ENCODE measurements at places on chromosomes 12 and 14.

- no peaks in the 10 kb centered on the region for H3K4me1 ChIP-seq
- H3K4me3 ChIP-seq: no peak overlapping the region
- H3K27me3 ChIP-seq: peaks cover 6% of the 10 kb centered on the region
- no peak overlapping the region for H3K27ac ChIP-seq
- H3K36me3 ChIP-seq: peaks cover 27% of the 10 kb centered on the region
- no peak for DNase-seq
These were observed 114.6 kb downstream of the TMEM132C start for GRCh38 chr12:128381541-128381940.

DNA sequence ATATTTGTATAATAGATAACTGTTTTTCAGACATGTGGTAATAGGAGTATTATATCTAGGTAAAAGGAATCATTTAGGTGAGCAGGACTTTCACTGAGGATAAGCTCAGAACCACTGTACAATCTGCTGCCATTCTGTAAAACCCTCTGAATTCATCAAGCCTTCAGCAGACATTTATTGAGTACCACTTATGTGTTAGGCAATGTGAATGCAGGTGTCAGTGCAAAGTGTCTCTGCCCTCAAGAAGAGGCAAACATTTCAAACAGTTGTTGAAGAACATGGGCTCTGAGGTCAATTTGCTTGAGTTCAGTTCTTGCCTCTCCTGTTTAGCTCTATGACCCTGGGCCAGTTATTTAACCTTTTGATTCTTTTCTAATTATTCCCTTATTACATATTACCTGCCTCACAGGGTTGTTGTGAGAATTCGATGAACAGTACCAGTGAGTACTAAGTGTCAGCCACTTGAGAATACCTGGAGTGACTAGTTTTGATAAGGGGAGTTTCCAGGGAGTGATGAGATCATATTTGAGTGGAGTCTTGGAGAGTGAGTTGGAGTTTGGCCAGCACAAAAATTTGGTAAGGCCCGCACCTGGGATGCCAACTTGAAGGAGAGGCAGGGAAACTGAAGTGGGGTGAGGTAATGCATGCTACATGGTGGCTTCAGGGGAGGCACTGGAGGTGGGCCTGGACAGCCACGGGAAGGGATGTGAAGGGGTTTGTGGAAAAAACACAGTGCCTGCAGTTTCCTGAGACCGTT lies 33.7 kb downstream of the RASSF8 start:
- H3K27ac ChIP-seq: no peak overlapping the region
- peaks cover 2% of the 10 kb centered on the region for H3K27me3 ChIP-seq
- H3K36me3 ChIP-seq: no peaks in the 10 kb centered on the region
- peaks cover 6% of the 10 kb centered on the region for H3K4me1 ChIP-seq
- DNase-seq: no peak

DNA sequence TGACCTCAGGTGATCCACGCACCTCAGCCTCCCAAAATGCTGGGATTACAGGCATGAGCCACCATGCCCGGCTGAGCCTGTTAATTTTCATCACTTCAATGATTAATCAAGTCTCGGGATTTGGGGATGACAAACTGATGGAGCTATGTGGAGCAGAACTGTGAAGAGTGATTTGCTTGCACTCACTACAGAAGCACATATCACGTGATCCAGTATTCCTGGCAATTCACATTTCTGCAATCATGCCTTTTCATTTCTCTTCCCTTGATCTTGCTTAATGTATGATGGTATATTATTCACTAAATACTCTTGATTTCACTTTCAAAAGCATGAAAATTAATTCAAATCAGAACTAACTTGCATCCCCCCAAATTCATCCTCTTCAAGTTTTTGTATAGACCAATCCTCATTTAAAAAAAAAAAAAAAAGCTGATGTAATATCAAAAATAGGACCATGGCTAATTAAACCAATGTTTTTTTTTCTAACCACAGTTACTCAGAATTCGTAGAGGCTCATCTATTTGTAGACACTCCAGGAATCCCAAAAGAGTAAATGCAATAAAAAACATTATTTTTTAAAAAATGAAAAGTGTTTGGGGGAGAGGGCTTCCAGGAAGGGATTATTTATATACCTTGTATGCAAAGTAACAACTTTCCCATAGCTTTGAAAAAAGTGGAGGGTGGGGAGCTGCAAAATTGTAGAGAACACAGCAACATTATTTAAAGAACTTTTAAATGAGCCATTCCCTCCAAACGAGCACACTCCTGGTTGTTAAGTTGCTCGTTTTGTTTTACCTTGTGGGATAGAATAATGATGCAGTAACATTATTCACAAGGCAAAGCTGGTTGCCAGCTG lies 7.0 kb upstream of the ATXN2 start:
- H3K36me3 ChIP-seq: no peaks in the 10 kb centered on the region
- H3K27me3 ChIP-seq: peaks cover 2% of the 10 kb centered on the region
- no peak overlapping the region for H3K4me3 ChIP-seq
- no peak for DNase-seq
- no peak overlapping the region for H3K27ac ChIP-seq
- H3K4me1 ChIP-seq: peaks cover 4% of the 10 kb centered on the region

DNA sequence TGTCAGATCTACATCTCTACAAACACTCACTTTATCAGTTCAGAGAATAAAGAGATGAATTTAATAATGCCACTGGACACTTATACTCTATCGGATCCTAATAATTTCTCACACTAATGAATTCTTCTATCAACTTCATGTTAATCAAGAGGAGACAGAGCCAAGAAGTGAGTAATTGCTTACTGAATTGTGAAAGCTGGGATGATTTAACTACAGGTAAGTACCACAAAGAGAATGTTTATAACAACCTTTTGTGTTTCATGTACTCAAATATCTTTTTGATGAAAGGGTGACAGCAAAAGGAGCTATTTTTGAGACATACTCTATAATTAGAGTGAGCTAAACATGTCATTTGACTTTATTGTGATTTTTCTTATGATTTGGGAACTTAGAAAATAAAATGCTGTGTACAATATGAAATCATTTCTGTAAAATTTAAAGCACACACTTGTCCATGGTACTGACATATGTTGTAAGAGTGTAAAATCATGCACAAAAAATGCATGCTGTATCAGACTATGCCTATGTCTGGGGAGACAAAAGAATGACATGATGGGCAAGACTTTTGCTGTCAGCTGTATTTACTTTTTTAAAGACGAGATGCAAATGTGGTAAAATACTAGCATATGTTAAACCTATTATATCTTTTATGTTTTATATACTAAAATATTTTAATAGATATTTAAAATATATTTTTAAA lies 361.2 kb downstream of the CCER1 start:
- no peaks in the 10 kb centered on the region for H3K4me1 ChIP-seq
- H3K4me3 ChIP-seq: no peak overlapping the region
- no peak overlapping the region for H3K27ac ChIP-seq
- H3K36me3 ChIP-seq: no peaks in the 10 kb centered on the region
- no peaks in the 10 kb centered on the region for H3K27me3 ChIP-seq
- DNase-seq: no peak

DNA sequence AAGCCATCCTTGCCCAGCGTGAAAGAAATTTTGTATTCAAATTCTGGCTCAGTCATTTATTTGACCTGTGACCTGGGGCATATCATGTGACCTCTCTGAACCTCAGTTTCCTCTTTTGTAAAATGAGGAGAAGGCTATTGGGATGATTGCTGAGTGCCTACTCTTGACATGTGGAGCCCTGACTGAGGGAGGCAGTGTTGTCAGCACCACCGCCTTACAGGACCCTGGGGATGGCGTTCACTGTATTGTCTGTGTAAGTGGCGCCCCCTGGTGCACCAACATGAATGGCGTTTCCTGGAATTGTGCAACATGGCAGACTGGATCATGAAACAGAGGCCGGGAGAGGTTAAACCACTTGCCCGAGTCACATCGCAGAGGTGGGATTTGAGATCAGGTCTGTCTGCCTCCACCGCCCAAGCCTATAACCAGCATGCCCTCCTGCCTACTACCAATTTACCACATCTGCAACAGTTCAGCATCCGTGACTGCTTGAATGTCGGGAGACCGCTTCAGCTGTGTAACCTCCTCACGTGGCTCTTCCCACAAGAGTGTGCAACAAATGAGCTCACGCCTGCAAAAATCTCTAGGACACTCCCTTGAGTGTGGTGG lies 20.1 kb upstream of the CCDC63 start:
- H3K36me3 ChIP-seq: no peaks in the 10 kb centered on the region
- H3K27me3 ChIP-seq: peaks cover 7% of the 10 kb centered on the region
- H3K27ac ChIP-seq: peak overlapping the region; percentile 55
- H3K4me1 ChIP-seq: peaks cover 8% of the 10 kb centered on the region

- no peak for DNase-seq
- no peak overlapping the region for H3K27ac ChIP-seq
- H3K4me3 ChIP-seq: no peak overlapping the region
- no peaks in the 10 kb centered on the region for H3K36me3 ChIP-seq
- H3K4me1 ChIP-seq: peaks cover 25% of the 10 kb centered on the region
These were observed 26.8 kb downstream of the FERMT2 start for GRCh38 chr14:52923902-52924575.

- no peak for DNase-seq
- H3K36me3 ChIP-seq: no peaks in the 10 kb centered on the region
- H3K27me3 ChIP-seq: no peaks in the 10 kb centered on the region
- H3K27ac ChIP-seq: no peak overlapping the region
- H3K4me1 ChIP-seq: no peaks in the 10 kb centered on the region
These were observed 29.7 kb downstream of the TMCC3 start for GRCh38 chr12:94620621-94621020.

DNA sequence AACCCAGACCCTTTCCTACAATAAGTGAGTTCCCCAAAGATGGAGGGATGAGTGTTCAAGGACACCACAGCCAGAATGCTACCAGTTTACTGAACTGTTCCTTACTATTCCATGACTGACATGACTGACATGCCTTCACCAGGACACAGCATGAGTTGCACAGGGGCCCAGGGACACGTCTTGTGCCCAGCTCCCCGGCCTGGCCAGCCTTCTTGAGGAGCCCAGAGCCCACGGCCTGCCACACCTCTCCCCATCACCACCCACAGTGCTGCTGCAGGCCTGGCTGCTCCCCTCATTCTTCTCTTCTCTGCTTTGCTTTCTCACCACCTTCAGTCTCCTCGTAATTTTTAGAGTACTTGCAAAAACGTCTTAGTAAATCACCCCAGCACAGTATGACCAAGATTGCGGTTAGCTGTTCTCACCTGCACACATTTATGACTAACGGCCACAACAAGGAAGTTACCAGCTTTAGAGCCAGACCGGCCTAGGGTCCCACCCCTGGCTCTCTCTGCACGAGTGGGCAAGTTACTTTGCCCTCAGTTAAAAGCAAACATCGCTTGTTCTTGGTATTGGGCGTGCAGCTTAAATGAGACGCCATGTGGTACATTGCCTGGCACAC lies 18.5 kb downstream of the PPP2R5E start:
- no peak overlapping the region for H3K4me3 ChIP-seq
- peaks cover 19% of the 10 kb centered on the region for H3K36me3 ChIP-seq
- H3K4me1 ChIP-seq: peaks cover 15% of the 10 kb centered on the region
- peak overlapping the region; percentile 99 for H3K27ac ChIP-seq

DNA sequence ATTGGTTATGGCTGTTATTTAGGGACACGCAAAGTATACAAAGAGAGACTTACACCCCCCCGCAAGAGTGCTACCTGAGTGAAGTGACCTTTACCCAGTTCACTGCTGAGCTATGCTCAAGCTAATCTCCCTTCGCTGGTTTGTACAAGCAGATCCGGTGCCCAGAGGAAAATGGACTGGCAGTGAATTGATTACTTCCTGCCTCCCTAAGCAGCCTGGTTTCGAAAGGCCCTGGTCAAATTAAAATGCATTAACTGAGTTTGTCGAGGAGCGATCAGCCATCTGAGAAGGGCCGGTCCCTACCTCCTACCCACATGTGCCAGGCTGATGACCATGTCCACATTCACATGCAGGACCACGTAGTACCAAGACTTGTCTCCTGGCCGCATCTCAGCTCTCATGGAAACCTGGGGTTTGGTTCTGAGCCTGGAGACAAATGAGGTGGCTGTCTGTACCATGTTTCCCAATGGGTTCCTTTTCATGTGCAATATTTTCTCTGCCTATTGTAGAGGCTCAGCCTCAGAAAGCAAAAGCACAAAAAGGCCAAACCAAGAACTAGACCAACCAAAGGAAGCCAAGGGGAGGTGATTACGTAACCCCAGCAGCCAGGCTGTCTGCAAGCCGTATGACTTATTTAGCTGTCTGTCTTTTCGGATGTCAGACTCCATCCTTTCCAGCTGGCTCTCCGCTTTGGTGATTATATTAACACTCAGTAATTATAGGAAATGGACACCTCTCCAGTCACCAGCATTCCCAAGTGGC lies 284.7 kb upstream of the PWP1 start:
- no peak for DNase-seq
- H3K4me3 ChIP-seq: no peak overlapping the region
- peaks cover 3% of the 10 kb centered on the region for H3K27me3 ChIP-seq
- no peaks in the 10 kb centered on the region for H3K36me3 ChIP-seq
- no peaks in the 10 kb centered on the region for H3K4me1 ChIP-seq

DNA sequence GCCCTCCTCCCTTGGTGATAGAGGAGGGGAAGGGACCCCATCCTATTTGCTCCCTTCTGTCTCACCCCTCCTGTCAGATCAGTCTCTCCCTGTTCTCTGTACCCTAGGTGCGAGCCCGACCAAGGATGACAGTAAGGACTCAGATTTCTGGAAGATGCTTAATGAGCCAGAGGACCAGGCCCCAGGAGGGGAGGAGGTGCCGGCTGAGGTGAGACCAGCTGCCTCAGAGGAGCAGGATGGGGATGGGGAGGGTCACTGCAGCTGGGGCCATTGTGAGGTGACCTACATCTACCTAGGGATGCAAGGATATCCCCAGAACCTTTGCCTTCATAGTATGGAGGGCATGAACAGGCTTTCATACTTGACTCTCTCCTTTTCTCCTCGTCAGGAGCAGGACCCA lies 22.2 kb downstream of the AGAP2 start:
- no peaks in the 10 kb centered on the region for H3K27me3 ChIP-seq
- H3K4me1 ChIP-seq: peaks cover 4% of the 10 kb centered on the region
- peaks cover 23% of the 10 kb centered on the region for H3K36me3 ChIP-seq
- H3K27ac ChIP-seq: no peak overlapping the region
- DNase-seq: no peak

DNA sequence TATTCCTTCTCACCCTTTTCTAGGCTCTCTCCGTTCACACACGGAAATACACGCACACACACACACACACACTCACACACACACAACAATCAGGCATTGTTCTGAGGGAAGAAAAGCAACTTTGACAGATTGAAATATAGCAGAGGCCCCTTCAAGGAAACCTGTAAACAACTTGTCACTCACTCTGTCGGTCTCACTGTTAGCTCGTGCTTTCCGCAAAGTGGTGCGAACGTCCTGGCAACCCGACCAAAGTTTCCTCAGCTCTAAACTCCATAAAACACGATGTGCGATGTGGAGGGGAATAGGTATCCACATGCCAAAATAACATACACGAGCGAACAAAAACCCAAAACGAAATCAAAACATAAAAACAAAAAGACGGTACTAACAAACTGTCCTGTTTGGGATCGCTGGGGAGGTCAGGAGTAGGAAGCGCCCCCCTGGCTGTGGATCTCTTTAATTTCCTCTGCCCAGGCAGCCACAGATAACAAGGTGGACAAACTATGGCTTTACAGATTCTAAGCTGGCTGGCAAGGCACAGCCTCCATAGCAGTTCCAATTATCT lies 822 bp upstream of the SOX5 start:
- H3K27ac ChIP-seq: no peak overlapping the region
- peaks cover 21% of the 10 kb centered on the region for H3K4me1 ChIP-seq
- H3K36me3 ChIP-seq: no peaks in the 10 kb centered on the region
- peaks cover 3% of the 10 kb centered on the region for H3K27me3 ChIP-seq
- no peak for DNase-seq

GRCh38 chr14:91146661-91147060 lies 32.8 kb downstream of the DGLUCY start:
- no peak overlapping the region for H3K27ac ChIP-seq
- H3K27me3 ChIP-seq: peaks cover 2% of the 10 kb centered on the region
- peaks cover 4% of the 10 kb centered on the region for H3K36me3 ChIP-seq
- no peaks in the 10 kb centered on the region for H3K4me1 ChIP-seq

Measured in glutamatergic neuron (in vitro differentiated cells).